Activated CD4-positive, alpha-beta T cell treated with anti-CD3 and anti-CD28 coated beads, Interleukin-2, amount 10 ng/mL, durations not matched to agents 7 days and 5 days (primary cell): ENCODE measurements at places on chromosomes 11 and 22. TPM values are rescaled to one million over a fixed set of nuclear protein-coding genes. Genes with fewer than 3 reads are reported as not detected.

DNA sequence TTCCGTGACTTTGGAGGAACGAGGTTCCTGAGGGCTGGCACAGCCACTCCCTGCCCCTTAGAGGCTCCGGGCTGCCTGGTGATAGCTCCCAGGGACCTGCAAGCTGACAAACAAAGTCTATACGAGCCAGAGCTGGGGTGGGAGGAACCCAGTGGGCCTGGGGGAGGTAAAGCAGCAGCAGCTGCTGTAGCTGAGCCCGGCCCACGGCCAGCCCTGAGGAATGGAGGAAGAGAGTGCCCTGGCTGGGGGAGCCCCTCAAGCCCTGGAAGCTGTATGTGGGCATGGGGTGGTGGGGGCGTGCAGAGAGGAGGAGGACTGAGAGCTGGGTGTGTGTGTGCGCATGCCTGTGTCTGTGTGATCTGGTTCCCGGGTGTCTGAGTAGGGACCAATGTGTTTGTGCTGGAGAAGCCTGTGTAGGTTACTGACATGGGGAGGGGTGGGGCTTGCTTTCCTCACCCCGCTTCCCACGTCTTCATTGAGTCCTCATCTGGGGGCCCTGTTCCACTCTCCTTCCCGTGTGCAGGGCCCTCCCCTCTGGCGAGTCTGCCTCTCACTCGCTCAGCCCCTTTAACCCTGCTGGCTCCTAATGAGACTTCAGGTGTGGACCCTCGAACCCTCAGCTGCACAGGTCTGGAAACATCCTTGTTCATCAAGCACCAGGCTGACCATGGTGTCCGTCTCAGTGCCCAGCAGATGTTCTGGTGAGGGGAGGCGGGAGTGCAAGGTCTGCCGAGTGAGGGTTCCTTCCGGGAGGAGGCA lies 10.8 kb downstream of the ST3GAL4 start:
- no peaks in the 10 kb centered on the region for H3K36me3 ChIP-seq
- H3K4me3 ChIP-seq = no peak overlapping the region
- H3K4me1 ChIP-seq = peaks cover 3% of the 10 kb centered on the region

Gene ZDHHC24
- total RNA-seq = 16.9 TPM

Gene MS4A2
- total RNA-seq = not detected

Gene CATSPERZ
- not detected for total RNA-seq

- no peak overlapping the region for H3K27ac ChIP-seq
- no peaks in the 10 kb centered on the region for H3K4me1 ChIP-seq
These were observed 56.2 kb downstream of the SLC22A12 start for GRCh38 chr11:64647019-64647779.

Gene SCGB1A1
- not detected for total RNA-seq

GRCh38 chr11:74806267-74806666 lies 57.6 kb downstream of the RNF169 start:
- peaks cover 5% of the 10 kb centered on the region for H3K4me1 ChIP-seq
- no peak overlapping the region for H3K27ac ChIP-seq
- no peak for DNase-seq
- H3K27me3 ChIP-seq = no peaks in the 10 kb centered on the region

DNA sequence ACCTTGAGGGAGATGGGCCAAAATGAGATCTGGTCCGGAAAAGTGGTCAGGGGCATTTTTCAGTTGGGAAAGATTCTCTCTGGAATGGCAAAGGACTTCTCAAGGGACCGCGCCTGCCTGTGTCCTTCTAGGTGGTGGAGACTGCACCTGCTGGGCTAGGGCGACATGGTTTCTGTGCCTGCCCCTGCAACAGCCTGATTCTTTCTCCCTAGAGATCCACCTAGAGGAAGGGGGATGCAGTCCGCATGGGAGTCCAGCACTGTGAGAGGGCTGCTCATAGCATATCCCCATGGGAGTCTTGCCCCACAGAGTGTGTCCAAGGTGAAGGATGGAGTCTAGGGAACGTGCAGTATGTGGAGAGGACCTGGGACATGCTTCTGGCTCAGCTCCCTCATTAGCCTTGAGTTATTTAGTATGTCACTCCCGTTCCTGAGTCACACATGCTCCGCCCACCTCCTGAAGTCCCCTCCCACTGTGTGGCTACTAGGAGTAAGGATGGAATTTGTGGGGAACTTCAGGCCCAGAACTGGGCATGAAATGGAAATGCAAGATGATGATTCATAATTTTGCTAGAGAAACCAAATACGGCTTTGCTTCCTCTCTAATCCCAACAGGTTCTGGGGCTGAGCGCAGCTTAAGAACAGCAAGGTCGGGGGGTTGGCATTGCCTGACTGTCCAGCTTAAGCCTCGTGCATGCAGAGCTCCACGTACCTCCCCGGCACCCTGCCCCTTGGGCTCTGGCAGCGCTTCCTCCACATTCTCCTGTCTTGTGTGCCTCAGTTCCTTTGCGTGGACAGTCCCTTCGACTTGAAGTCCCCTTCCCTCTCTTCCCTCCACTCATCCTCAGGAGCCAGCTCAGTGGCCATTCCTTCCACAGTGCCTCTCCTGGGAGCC lies 35.0 kb downstream of the GRIK4 start:
- H3K27me3 ChIP-seq = peaks cover 6% of the 10 kb centered on the region
- H3K27ac ChIP-seq = no peak overlapping the region
- H3K4me3 ChIP-seq = no peak overlapping the region
- H3K4me1 ChIP-seq = peaks cover 11% of the 10 kb centered on the region
- H3K36me3 ChIP-seq = no peaks in the 10 kb centered on the region

Gene ATG2A
- total RNA-seq = 23.0 TPM

- peak overlapping the region; percentile 98 for H3K4me3 ChIP-seq
- no peaks in the 10 kb centered on the region for H3K27me3 ChIP-seq
- peak overlapping the region; percentile 100 for H3K27ac ChIP-seq
- H3K36me3 ChIP-seq = peaks cover 51% of the 10 kb centered on the region
- peaks cover 52% of the 10 kb centered on the region for H3K4me1 ChIP-seq
These were observed 482 bp downstream of the DDX17 start for GRCh38 chr22:38505541-38506117.

DNA sequence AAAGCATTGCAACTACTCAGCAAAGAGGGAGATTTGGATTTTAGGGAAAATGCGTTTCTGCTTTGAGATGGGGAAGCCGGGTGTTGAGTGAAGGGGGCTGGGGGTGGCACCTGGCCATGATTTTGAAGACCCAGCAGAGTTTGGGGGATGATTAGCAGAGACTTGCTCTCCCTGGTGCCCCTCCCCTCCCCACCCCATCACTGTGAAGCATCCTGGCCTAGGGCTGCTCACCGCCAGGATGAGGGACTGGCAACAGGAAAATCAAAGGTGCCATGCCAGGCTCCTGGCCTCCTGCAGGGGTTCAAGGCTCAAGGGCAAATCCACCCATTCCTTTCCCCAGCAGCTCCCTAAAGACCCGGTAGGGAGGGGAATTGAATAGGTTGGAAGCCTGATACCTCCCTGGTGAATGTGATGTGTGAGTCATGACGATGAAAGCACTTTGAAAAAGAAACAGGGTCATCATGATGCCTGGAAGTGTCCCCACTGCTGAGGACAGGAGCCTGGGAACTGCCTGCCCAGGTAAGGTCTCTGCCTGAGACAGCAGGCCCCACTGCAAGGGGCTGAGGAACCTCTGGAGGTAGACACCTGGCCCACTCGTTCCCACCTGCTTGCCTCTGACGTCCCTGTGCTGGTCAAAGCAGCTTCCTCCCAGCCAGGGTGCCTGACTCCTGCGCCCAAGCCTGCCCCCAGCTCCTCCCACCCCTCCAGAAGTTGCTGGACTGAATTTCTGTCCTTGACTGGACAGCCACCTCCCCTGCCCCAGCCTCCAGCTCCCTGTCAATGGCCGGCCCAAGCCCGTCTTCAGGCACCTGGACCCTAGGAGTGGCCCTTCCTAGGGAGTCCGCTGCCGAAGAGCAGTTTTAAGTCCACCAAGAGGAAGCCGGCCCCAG lies 1.7 kb downstream of the CHST1 start:
- no peaks in the 10 kb centered on the region for H3K36me3 ChIP-seq
- H3K4me1 ChIP-seq = peaks cover 4% of the 10 kb centered on the region
- DNase-seq = no peak
- no peak overlapping the region for H3K4me3 ChIP-seq
- no peak overlapping the region for H3K27ac ChIP-seq

Gene NAALAD2
- not detected for total RNA-seq

Gene MUC6
- total RNA-seq = not detected

Gene POU2AF3
- total RNA-seq = not detected

GRCh38 chr11:111555255-111555654 lies 14.7 kb downstream of the LAYN start:
- H3K27ac ChIP-seq = no peak overlapping the region
- peaks cover 10% of the 10 kb centered on the region for H3K27me3 ChIP-seq
- peaks cover 5% of the 10 kb centered on the region for H3K36me3 ChIP-seq
- H3K4me3 ChIP-seq = no peak overlapping the region

- DNase-seq = no peak
- no peaks in the 10 kb centered on the region for H3K27me3 ChIP-seq
- H3K27ac ChIP-seq = no peak overlapping the region
These were observed 631.4 kb upstream of the KIRREL3 start for GRCh38 chr11:127631974-127632373.

Gene PRG3
- total RNA-seq = not detected

GRCh38 chr11:92226331-92227229 lies 2.0 kb downstream of the FAT3 start:
- DNase-seq = no peak
- H3K36me3 ChIP-seq = no peaks in the 10 kb centered on the region
- no peak overlapping the region for H3K4me3 ChIP-seq
- peaks cover 57% of the 10 kb centered on the region for H3K27me3 ChIP-seq

Gene GRIK4
- total RNA-seq = not detected

GRCh38 chr22:46614025-46614931 lies 5.9 kb upstream of the GRAMD4 start:
- H3K36me3 ChIP-seq = no peaks in the 10 kb centered on the region
- no peaks in the 10 kb centered on the region for H3K27me3 ChIP-seq
- peak overlapping the region; percentile 94 for H3K27ac ChIP-seq
- peaks cover 47% of the 10 kb centered on the region for H3K4me1 ChIP-seq
- H3K4me3 ChIP-seq = peak overlapping the region; percentile 81
- DNase-seq = peak; percentile 89

DNA sequence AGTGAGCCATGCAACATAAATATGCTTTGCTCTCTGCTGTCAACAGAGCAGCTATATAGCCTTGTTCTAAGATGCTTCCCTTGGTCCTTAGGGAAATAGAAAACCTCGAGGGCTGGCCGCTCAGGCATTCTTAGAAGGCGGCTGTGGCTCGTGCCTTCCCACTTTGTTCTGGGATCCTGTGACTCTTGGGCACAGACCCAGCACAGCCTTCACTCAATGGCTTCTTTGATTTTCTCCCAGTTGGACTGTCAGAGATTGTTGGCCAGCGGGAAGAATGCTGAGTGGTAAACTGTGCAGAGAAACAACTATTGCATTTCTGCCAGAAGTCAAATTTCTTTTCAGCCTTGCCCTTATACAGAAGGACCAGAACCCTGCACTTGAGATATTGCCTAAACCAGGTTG lies 9.5 kb upstream of the MICAL2 start:
- no peak for DNase-seq
- H3K4me3 ChIP-seq = no peak overlapping the region
- H3K27ac ChIP-seq = no peak overlapping the region
- H3K4me1 ChIP-seq = peaks cover 29% of the 10 kb centered on the region

Gene IL17REL
- total RNA-seq = not detected

- H3K4me3 ChIP-seq = peak within 1 kb of the TSS; percentile 90
- H3K4me1 ChIP-seq = peaks cover 56% of the 10 kb centered on the region
- peak; percentile 94 for DNase-seq
- no peaks in the 10 kb centered on the region for H3K27me3 ChIP-seq
These were observed at the start of the genes KCTD21 and USP35 for GRCh38 chr11:78188286-78189173. KCTD21 (minus strand) TSS chr11:78188626; CDS start chr11:78174554, 14,072 bp downstream. USP35 (plus strand) TSS chr11:78188919; CDS start chr11:78196246, 7,327 bp downstream.

GRCh38 chr11:64814712-64815187 lies 4.4 kb upstream of the MEN1 start:
- H3K27me3 ChIP-seq = no peaks in the 10 kb centered on the region
- no peaks in the 10 kb centered on the region for H3K36me3 ChIP-seq
- no peak overlapping the region for H3K27ac ChIP-seq
- no peak overlapping the region for H3K4me3 ChIP-seq

GRCh38 chr11:123413636-123414035 lies 16.4 kb upstream of the GRAMD1B start:
- no peak overlapping the region for H3K27ac ChIP-seq
- no peak for DNase-seq
- H3K27me3 ChIP-seq = no peaks in the 10 kb centered on the region
- H3K36me3 ChIP-seq = no peaks in the 10 kb centered on the region
- no peak overlapping the region for H3K4me3 ChIP-seq

Gene CALCB
- total RNA-seq = 0.35 TPM

Gene OR5A1
- total RNA-seq = not detected

GRCh38 chr11:92880381-92880780 lies 89.1 kb upstream of the MTNR1B start:
- H3K4me3 ChIP-seq = no peak overlapping the region
- H3K27me3 ChIP-seq = no peaks in the 10 kb centered on the region
- H3K27ac ChIP-seq = no peak overlapping the region
- H3K4me1 ChIP-seq = no peaks in the 10 kb centered on the region
- no peaks in the 10 kb centered on the region for H3K36me3 ChIP-seq

Gene CST6
- total RNA-seq = not detected

DNA sequence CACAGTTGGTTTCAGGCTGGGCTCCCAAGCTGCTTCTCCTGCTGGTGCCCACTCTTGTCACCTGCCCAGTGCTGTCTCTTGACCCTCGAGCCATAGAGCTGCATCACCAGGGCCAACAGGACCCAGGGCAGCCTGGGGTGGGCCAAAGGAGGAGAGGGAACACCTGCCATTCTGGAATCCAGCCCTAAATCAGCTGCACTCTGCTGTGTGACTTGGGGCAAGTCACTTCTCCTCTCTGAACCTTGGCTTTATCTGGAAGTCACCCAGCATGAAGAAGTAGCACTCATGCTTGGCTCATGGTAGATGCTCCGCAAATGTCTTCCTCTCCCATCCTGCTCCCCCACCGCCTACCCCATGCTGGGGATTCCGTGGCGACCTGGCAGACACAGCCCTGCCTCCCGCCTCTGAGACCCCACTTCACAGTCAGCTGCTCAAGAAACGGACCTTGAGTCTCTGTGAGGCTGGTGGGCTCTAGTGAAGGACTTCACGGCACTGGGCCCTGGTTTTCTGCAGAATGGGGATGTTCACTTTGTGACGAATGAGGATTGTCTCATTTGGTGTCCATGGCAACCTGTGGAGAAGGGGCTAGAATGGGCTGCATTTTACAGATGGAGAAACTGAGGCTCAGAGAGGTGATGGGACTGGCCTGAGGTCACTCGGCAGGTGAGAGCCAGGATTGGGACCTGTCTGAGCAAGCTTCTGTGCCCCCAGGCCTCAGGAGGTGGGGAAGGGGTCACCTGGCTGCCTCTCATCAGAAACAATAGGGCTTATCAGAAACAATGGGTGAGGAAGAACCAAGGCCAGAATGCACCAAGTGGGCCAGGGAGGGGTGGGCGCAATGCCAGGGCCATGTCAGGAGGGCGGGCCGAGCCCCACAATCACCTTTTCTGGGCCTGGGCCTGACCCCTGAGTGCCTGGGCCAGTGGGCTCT lies 12.4 kb downstream of the EMID1 start:
- no peaks in the 10 kb centered on the region for H3K36me3 ChIP-seq
- DNase-seq = no peak
- no peaks in the 10 kb centered on the region for H3K27me3 ChIP-seq
- no peak overlapping the region for H3K4me3 ChIP-seq
- no peaks in the 10 kb centered on the region for H3K4me1 ChIP-seq
- no peak overlapping the region for H3K27ac ChIP-seq

DNA sequence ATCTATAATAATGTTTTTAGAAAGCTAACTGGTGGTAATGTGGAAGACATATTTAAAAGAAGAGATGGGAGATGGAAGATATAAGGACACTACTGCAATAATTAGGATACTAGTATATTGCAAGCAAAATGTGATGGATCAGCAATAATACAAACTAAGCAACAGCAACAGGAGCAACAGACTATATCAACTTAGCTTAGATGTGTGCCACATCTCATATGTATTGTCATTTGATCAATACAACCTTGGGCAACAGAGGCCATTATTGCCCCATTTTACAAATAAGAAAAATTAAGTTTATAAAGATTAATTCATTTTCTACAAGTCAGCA lies 4.2 kb downstream of the FCHSD2 start:
- DNase-seq = no peak
- H3K36me3 ChIP-seq = peaks cover 65% of the 10 kb centered on the region
- no peak overlapping the region for H3K4me3 ChIP-seq
- no peak overlapping the region for H3K27ac ChIP-seq
- peaks cover 43% of the 10 kb centered on the region for H3K4me1 ChIP-seq

Gene LRRC74B
- total RNA-seq = not detected
